ENCODE measurements at places on chromosomes 7 and 10.

DNA sequence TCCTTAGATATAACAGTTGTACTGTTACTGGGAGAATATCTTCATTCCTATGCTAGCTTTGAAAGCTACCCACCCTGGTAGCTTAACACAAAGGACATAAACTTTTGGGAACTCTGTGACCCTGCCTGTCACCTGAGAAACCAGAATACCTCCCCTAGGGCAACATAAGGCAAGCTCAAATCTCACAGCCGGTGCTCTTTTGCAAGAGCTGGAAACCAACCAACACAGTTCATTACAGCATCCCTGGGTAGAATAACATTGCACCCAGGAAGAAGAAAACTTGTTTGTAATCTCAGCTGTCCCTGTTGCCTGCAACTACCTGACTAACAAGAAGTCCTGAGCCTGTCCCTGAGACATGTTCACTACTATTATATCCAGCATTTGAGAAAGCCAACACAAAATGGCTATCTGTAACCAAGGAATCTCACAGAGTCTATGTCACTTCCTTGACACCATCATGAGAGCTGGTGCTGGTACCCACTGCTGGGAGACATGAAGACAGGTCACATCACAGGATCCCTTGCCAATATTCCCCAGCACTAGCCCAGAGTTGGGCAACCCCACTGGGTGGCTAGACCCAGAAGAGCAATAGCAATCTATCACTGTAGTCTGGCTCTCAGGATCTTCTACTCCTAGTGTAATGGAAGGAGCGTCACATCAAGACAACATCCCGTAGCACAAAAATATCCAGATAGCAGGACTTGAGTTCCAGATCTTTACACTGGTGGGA lies 31.3 kb downstream of the AKR1C3 start:
- no peak for DNase-seq

DNA sequence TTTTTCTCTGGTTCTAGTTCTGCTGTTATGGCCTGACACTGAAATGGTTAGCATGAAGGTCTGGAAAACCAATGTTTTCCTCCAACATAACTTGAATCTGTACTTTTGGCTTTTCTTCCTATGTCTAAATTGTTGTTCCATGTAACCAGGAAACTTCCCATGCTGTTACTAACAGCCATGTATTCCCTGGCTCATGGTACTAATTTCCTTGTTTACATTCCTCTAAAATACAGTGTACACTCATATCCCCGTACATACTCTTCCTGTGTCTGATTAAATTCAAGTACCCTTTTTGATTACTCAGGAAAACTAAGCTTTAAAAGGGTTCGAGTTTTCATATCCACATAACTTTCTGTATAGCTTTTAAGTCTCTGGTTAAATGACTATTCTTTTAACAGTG lies 12.3 kb upstream of the ACSM6 start:
- peak; percentile 53 for DNase-seq

- no peak for DNase-seq
These were observed 181.8 kb upstream of the MBL2 start for GRCh38 chr10:52954407-52954806.

DNA sequence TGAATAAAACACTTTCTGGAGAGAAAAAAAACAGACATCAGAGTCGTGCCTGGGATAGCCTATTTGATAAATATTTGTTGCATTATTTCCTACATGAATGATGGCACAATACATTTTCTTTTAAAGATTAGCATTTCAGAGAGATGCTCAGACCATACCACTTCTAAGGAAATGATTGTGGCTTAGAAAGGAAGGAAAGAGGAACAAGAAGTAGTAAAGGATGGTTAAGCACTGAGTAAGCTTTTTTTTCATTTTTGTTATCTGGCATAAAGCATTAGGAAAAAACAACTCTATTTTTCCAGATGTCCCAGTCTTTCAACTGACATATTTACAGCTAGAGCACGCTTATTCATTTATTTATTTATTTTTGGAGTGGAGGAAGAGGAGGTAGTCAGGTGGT lies 258.8 kb upstream of the TEX47 start:
- no peak for DNase-seq

- no peak for DNase-seq
These were observed 57.3 kb upstream of the CAPZA2 start for GRCh38 chr7:116805100-116805544.

- DNase-seq, result no peak
These were observed 11.4 kb downstream of the CDHR3 start for GRCh38 chr7:105974471-105974870.

- no peak for DNase-seq
These were observed 66.3 kb upstream of the HABP2 start for GRCh38 chr10:113486531-113486930.

DNA sequence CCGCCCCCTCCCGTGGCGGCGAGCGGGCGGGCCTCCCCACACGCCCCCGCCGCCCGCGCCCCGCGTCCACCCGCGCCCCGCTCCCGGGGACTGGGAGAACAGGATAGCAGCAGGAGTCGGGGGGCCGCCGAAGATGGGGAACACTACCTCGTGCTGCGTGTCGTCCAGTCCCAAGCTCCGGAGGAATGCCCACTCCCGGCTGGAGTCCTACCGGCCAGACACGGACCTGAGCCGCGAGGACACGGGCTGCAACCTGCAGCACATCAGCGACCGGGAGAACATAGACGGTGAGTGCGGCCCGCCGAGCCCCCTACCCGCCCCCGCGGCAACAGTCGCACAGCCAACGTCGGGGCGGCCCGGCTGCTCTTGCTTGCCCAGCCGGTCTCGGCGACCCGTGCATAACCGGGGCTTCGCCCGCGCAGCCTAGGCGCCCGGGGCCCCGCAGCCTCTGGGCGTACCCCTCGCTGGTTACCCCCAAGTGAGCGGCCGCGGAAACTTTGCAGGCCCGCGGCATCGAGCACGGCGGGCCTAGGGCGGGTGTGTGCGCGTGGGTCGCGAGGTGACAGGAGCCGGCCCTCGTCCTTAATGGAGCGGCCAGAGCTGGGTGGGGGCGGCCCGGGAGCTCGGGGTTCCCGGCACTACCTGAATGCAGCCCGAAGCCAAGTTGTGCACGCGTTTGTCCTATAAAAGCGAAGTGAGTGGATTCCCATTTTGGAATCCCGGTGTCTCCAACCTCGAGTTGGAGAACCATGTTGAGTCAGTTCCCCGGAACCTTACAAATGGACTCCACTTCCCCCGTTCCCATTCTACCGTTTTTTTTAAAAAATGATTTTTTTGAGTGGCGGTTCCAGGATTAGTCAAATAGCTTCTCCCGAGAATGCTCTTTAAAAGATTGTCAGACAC lies 863 bp downstream of the CCNY start:
- peak; percentile 62 for DNase-seq

DNA sequence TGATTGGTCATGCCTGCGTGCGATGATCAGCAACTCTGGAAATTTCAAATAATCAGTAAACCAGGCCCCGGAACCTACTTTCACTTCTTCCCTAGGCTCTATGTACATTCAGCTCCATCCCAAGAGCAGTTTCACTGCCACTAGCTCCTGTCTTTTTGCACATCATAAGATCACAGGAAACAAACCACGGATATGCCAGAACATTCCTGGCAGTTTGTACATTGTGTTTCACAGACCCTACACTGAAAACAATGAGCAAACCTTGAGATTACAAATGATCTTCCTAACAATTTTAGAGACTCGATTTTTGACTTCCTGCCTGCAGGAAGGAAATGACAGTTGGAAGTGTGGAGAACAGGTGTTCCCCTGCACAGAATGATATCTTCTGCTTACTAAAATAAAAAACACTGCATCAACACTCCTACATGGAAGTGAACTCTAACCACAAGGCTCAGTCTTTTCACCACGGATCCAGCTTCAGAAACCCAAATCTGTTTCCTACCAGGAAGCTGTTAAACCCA lies 7.6 kb upstream of the TMEM236 start:
- no peak for DNase-seq

GRCh38 chr7:131904760-131905327 lies 348.4 kb upstream of the PODXL start:
- DNase-seq, result no peak

DNA sequence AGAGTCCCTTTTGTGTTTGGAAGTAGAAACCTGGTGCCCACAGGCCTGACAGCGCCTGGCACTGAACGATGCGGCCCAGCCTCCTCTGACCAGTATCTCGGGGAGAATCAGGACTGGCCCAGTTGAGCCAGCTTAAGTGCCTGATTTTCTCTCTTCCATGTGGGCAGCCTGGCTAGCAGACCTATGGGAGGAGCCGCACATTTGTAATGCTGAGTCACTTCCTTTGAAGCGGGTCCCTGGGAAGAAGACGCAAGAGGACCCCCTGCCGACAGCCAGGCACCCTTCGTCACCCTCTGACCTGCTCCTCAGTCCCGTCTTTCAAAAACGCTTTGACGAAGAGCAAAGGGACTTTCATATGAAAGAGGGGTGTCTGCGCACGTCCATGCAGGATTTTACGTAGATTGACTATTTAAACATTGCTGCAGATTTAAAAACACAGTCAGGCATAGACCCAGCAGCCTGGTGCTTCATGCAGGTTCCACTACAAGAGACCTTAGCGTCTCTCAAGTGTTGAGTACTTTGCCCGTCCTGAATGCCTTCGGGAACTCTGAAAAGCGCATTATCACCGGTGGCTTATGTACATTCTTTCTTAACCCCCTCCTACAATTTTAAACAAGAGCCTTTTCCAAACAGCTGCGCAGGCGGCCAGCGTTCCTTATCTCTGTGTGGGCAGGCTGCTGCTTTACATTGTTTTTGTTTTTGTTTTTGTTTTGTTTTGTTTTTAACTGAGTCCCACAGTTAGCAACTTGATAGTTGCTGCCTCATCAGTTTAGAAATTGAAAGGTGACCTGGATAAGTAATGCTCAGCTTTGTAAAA lies 36.5 kb upstream of the AP5Z1 start:
- peak; percentile 96 for DNase-seq

DNA sequence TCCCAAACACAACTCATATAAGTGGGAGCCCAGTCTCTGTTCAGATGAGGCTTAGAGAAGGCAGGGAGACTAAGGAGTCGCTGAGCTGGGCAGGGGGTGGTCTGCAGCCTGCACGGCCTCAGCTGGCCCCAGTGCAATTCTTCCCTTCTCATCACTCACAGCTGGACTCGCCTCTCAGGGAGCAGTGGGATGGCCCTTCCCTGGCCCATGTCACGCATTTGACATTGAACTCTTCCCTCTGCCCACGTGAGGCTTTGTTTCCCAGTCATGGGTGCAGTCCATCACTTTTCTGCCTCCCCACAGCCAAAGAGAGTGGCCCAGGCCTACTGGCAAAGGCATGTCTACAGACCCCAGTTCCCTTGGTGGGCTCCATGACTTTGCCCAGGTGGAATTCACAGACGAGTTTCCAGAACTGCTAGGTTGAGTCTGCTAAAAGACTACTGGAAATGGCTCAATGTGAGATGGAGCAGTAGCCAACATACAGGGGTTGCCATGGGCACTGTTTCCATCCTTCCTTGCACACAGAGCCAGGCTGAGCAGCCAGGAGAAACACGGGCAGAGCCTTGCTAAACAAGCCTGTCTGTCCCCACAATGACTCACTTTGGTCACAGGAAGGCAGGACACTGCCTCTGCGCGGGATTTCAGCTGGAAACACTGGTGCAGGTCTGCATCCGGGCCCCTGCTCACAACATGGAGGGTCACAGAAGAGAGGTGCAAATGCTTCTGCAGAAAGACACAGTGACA lies 90.1 kb downstream of the OAT start:
- DNase-seq, result no peak

DNA sequence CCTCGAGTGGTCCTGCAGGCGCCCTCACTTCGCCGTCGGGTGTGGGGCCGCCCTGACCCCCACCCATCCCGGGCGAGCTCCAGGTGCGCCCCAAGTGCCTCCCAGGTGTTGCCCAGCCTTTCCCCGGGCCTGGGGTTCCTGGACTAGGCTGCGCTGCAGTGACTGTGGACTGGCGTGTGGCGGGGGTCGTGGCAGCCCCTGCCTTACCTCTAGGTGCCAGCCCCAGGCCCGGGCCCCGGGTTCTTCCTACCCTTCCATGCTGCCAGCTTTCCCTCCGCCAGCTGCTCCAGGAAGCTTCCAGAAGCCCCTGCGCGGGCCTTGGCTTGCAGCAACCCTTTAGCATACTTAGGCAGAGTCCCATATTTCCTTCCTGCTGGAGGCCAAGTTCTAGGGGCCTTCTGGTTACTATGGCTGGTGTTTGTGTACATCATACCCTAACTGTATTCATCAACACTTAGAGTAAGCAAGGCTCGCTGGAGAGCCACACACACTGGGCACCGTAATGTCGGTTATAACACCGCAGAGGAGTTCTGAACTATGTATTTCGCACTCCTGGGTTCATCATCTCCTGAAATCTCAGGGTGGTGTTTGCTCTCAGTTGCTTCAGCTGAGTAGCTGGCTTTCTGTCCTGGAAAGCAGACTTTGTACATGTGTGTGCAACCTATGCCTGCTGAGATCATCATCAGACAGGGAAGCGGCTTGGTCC lies 471 bp downstream of the MGMT start:
- DNase-seq, result peak; percentile 23

DNA sequence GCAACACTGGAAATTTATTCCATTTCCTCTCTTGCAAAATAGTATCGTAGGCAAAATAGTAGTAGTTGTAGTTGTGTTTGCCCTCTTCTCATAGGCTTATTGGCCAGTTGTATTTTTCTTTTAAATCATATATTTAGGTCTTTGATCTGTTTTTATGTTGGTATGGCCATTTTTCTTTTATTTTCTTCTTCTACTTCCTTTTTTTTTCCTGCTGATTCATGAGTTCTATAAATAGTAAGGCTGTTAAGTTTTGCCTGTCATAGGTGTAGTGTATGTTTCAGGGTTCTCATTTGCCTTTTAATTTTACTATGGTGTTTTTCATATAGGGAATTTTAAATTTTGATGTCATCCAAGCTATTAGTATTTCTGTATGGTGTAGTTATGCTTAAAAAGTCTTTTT lies 25.4 kb upstream of the MRC1 start:
- DNase-seq, result peak; percentile 33

DNA sequence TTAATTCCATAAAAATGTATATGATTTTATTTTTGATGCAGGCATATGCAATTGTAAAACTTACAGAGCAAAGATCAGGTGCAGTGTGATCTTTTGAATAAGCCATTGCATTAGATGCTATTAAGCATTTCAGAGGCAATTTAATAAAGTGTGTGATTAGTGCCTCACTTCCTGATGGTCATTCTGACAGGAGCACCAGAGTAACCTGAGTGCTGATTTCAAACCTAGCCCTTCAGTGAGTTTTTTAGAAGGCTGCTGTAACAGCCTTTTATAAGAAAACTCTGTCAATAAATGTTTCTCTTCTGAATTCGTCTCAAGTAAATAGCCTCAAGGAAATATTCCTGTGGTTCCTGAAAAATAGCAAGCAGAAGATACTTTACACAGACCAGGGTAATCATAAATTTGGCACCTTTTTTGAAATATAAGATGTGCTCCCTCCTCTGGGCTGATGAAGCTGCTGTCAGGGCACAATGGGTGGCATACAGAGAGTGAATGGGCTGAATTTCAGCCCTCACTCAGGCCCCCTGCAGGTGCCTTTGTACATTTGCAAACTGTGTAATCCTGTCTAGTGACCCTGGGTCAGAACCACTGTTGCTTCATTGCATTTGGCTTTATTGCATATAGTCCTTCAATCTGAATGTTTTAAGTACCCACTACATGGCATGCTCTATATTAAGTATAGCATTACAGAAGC lies 193.7 kb upstream of the CSTF2T start:
- DNase-seq, result peak; percentile 13

- no peak for DNase-seq
These were observed 87.4 kb upstream of the RET start for GRCh38 chr10:42989481-42989921.

- DNase-seq, result no peak
These were observed 59.2 kb downstream of the DENND2A start for GRCh38 chr7:140581411-140581810.

Data from ELR (cell line).